ENCODE measurements at places on chromosomes 12 and 14. TPM values are rescaled to one million over a fixed set of nuclear protein-coding genes. Genes with fewer than 3 reads are reported as not detected.
A peak's percentile ranks its signal among the peaks of the same experiment; 100 is the strongest.

DNA sequence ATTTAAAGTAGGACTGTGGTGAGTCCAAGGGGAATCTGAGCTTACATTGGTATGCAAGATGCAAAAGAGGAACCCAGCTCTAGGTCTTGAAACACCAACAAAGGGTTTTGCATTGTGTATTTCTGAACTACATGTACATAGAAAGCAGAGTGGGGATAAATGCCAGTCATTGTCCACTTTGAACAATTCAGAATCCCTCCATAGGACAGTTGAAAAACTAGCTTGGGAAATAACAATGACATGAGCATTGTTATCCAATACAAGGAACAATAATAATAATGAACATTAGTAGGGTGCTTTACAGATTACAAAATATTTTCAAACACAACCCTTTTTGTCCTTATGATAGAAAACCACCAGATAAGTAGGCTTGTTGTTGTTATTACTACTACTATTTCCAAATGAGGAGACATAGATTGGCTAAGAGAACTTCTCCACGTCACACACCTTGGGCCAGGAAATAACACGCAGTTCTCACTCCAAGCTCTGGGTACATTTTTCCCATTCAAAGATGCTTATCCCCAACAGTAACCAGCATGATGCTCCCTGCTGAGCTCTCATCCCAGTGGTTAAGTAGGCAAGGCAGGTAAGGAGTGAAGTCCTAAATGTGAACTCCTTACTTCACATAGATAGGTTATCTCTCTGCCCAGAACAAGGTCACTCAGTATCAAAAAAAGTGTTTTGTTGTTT, 51.7 kb upstream of the RASSF8 start:
- no peak for DNase-seq

DNA sequence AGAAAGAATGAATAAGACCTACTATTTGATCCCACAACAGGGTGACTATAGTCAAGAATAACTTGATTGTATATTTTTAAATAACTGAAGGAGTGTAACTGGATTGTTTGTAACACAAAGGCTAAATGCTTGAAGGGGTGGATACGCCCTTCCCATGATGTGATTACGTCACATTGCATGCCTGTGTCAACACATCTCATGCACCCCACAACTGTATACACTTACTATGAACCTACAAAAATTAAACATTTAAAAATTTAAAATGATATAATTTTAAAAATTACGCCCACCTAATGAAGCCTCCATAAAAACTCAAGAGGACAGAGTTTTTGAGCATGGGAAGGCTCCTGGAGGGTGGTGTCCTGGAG, 94.5 kb downstream of the SCARB1 start:
- DNase-seq = peak; percentile 76

DNA sequence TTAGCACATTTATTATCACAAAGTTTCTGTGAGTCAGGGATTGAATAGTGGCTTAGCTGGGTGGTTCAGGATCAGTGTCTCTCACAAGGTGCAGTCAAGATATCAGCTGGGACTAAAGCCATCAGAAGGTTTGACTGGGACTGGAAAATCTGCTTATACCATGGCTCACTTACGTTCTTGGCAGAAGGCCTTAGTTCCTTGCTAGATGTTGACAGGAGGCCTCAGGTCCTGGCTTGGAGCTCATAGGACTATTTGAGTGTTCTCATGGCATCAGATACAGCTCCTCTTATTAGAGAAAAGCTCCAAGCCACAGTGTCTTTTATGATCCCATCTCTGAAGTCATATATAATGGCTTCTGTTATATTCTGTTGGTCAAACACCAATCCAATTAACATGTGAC, 127.3 kb downstream of the SLC6A15 start:
- no peak for DNase-seq

DNA sequence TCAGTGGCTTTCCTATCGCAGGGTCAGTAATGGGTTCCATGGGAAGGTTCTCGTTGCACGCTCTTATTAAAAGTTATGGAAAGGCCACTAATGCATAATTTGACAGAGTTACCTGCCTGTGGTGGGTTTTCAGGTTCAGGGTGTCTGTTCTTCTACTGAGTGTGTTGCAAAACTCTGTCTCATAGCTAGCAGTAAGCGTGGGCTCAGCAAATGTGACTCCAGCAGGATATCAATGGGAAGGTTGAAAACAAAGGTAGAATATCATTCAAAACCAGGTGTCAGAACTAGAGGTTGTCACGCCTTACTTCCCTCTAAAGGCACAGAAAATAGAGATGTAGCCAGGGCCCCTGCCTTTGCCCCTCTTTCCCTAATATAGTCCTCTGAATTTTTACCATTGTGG, 24.9 kb downstream of the UBE3B start:
- no peak for DNase-seq

DNA sequence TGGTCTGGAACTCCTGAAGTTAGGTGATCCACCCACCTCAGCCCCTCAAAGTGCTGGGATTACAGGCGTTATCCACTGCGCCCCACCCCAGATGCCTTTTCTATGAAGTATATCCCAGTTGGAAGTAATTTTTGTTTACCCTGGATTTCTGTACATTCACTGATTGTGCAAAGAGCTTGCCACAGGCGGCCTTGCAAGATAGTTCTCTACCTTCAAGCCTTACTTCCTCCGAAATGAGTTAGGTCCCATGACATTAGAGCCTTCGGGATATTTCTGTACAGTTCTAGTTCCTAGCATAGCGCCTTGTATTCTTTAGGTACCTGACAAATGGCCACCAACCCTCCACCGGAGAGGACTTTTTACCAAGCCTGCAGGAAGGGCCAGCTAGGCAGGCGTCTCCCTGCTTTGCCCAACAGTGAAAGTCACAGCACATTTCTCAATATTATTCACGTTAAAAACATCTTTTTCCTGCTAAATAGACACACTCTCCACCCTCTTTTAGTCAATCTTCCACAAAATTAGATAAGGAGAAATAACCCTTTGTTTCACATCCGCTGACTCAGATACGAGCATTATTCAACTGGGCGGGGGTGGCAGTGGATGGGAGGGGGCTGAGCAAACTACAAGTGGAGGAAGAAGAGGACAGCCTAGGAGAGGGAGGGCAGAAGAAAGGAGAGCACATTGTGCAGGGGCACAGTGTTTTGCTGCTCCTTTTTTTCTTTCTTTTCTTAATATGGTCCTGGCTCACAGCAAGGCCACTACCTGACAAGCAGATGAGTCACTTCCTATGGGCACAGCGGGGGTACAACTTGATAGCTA, 40.0 kb upstream of the CAPRIN2 start:
- peak; percentile 67 for DNase-seq

DNA sequence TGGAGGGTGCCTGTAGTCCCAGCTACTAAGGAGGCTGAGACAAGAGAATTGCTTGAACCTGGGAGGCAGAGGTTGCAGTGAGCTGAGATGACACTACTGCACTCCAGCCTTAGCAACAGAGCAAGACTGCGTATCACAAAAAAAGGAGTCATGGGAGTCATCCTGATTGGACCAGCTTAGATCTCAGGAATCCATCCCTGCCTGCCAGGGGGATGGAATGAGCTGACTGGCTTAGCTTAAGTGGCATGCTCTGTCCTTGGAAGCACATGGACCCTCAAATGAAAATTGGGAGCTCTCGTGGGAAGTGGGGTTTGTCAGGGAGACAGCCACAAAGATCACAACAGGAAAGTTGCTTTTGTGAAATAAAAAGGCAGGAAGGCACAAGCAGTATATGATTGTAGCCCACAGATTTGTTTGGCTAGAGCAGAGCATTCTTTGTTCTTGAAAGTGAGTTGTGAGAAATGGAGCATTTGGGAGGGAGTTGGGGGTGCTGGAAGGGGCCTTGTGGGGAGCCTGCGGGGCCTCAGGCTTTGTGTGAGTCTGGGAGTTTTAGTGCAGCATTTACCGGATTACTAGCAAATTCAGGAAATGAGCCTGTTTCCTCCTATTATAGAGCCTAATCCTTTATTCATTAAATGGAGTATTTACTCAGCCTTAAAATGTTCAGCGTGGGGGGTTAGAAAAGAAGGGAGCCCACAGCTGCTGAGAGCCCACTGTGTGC, 30.7 kb downstream of the DGLUCY start:
- peak; percentile 85 for DNase-seq

DNA sequence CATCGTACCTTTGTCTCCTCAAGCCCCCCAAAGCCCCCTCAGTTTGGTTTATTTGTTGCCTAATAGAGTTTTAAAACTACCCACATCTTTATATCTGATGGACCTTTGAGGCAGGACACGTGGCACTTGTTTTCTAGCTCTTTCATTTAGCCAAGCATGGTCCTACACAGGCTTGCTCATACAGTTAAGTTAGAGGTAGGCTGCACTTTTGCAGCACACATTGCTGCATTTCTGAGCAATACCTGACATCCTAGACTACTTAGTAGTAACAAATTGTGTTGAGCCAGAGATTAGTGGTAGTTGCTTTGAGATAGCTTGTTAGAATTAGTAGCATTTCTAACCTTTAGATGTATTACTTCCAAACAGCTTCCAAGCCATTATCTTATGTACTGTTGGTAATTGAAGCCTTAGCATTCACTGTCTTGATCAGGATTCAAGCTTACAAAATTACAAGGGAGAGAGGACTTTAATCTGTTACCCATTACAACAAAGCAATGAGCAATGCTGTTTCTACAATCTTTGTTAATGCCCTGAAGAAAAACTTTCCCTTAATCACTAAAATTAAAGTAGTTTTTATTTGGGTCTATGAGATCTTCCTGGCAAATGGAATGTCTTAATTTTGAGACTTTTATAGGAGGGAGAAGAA, 96.6 kb downstream of the WNK1 start:
- no peak for DNase-seq

DNA sequence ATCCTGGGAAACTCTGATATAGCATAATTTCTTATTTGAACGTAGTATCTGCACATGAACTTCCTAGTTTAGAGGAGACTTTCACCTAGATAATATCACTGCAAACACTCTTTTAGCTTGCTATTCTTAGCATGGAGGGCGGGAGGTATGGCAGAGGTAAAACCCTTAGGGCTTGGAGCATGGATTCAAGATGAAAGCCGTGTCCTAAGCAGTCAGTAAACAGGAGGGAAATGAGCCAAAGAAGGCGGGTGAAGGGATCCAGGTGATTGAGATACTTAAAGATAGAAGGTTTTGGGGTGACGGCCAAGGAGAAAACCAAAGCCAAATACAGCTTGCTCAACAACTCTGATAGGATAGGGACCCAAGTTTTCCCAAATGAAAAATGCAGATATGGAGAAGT, 107.1 kb upstream of the BCAT1 start:
- DNase-seq = no peak

Gene TDG
- total RNA-seq = 18.8 TPM

Measured in fibroblast of lung (primary cell).